ENCODE measurements at places on chromosomes 3 and 15. TPM values are rescaled to one million over a fixed set of nuclear protein-coding genes. Genes with fewer than 3 reads are reported as not detected.

GRCh38 chr3:50876947-50877346 is 202.2 kb downstream of the DOCK3 start:
- DNase-seq, result no peak

DNA sequence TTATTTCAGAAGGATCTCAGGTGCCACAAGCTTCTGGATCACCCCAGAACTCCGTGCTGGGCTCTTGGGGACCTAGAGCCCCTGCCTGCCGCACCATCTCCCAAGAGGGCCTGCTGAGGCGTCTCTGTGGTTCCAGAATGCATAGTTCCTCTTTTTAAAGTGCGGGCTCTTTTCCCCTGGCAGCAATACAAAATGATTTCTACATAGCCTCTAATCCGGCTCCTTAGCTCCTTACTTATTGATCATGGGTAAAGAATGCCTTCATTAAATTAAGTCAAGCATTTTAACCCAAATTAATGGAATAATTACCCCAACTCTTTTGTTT is 121.9 kb downstream of the ATP10A start:
- no peak for DNase-seq

ISY1 gene
- 56.1 TPM for total RNA-seq

ADAMTSL3 gene
- total RNA-seq, result 0.43 TPM

NGLY1 gene
- 88.6 TPM for total RNA-seq

GRCh38 chr3:183122257-183122932 is 23.1 kb upstream of the MCCC1 start:
- peak; percentile 73 for DNase-seq

GRCh38 chr3:117084739-117085270 is 375.2 kb downstream of the TUSC7 start:
- no peak for DNase-seq

C3orf85 gene
- total RNA-seq, result not detected

GRCh38 chr3:180871901-180872300 is 40.6 kb upstream of the FXR1 start:
- no peak for DNase-seq

DNA sequence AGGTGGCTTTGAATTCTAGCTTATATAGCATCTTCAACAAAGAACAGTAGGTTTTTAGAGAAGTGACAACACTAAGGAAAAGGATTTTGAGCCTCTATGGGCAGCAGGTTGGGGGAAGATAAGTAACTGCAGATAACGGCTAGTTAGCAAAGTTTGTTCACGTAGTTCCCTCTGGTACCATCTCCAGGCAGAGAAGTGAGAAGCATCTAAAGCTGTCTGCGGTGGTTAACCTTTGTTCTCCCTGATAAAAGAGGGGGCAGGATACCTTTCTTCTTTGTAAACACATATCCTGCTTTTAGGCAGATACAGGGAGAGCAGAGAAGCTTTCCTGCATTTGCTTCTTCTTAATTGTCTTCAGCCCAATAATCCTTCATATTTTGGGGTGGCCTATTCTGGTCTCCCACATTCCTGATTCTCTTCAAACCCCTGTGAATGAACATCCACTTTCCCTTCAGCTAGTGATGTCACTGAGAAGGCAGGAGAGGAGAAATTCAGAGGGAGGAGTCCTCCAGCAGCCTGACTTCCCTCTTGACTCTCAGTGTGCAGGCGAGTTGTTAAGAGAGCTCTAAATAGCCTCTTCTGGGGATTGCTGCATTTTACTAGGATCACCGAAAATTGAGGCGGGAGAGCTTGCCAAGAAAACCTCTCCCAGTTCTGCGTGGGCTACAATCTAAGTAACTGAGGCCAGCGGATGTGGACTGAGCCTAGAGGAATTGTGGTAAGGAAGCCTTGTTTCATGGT is 393.7 kb upstream of the C2CD4B start:
- no peak for DNase-seq

SPINT1 gene
- total RNA-seq, result 3.1 TPM

- no peak for DNase-seq
Measured at GRCh38 chr3:155356594-155357370, 63.3 kb upstream of the STRIT1 start.

CLDN1 gene
- not detected for total RNA-seq

DNA sequence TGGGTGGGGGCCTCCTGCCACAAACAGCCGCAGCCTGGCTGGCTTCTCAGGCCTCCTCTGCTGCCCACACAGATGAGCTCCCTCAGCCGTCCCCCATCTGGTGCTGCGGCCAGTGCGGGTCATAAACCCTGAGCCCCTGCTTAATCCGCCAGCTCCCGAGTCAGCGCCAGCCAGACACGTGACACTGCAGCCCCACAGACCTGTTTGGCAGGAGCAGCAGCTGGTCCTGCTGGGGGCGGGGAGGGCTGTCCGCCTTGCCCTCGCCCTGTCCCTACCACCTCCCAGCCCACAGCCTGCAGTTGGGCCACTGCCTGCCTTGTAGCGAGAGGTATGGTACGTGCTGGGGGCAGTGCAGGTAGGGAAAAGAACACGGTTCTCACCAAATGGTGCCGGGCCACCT is 86.2 kb downstream of the IQSEC1 start:
- no peak for DNase-seq

GRCh38 chr3:121274411-121274810 is 271.4 kb downstream of the POLQ start:
- no peak for DNase-seq

- DNase-seq, result no peak
Measured at GRCh38 chr3:88926221-88926620, 181.2 kb upstream of the EPHA3 start.

DNA sequence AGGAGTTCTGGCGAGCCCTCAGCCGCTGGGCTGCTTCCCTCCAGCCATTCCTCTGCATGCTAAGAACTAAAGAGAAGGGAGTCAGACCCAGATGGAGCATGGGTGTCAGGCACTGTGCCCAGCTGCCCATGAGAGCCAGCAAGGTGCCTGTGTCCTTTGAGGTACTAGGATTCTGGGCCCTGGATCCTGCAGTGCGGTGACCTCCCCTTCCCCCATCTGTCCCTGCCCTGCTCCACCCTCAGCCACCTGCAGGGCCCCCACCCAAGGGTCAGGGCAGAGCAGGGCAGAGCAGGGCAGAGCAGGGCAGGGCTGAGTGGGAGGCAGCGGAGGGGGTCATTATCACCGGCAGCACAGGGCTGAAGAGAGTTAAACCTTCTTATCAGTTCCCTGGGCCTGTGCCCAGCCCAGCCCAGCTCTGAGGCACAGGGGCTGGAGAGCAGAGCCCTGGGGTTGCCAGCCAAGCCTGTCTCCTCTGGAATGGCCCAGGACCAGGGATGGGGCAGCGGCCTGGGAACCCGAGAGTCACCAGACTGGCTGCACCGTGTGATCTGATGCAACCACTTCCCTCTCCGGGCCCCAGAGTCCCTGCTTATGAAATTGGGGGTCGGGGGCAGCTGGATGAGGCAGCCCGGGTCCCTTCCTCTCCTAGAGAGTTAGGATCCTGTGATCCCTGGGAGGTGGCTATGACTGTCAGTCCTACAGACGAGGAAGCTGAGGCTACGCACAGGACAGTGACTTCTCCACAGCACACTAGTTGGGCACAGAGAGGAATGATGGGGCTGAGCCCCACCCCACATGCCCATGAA is 17.3 kb downstream of the ZDHHC19 start:
- DNase-seq, result no peak

DNA sequence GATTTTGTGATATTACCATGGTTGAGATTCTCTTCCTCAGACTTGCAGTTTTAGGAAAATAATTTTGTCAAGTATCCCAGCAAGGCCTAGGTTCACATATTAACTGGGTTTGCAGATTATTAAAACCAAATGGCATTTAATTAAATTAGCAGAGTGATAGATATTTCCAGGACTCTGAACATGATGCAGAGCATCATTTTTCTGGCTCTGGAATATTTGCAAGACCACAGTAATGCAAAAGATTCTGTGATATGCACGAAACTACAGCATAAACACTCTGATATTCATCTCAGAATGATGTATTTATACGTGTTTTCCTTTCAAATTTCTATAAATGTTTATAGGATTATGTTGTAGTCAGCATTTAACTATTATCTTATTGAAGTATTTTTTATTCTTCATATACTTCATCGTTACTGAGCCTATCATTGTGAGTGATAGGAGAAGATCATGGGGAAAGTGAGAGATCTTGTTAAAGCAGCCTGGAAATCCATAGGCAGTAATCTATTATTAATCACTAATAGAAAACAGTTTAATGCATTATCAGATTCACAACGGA is 1245.6 kb downstream of the OTOL1 start:
- DNase-seq, result no peak

DNA sequence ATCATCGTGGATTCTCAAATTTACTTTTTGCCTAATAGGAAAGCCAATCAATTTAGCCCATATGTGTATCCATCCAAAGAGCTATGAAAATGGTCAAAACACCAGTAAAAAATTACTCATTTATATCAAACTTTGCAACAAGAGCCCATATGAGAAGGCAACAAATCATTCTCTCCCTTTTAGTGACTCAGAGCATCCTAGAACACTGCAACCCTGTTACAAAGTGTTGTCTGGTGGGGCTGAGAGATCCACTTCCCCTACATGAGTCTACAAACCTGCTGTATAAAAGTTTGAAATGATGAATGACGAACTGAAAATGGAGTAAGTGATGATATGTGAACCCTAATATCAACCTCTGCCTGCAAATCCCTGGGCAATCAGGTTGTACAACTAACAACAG is 23.3 kb downstream of the PDZRN3 start:
- DNase-seq, result no peak

GRCh38 chr15:62569460-62570404 is 404.6 kb upstream of the C2CD4B start:
- DNase-seq, result no peak

B3GALNT1 gene
- total RNA-seq, result 2.0 TPM

MDFIC2 gene
- not detected for total RNA-seq

ZNF80 gene
- total RNA-seq, result 2.3 TPM

- no peak for DNase-seq
Measured at GRCh38 chr3:16355828-16356227, 90.8 kb downstream of the OXNAD1 start.

GOLGA6L7 gene
- total RNA-seq, result not detected

DNA sequence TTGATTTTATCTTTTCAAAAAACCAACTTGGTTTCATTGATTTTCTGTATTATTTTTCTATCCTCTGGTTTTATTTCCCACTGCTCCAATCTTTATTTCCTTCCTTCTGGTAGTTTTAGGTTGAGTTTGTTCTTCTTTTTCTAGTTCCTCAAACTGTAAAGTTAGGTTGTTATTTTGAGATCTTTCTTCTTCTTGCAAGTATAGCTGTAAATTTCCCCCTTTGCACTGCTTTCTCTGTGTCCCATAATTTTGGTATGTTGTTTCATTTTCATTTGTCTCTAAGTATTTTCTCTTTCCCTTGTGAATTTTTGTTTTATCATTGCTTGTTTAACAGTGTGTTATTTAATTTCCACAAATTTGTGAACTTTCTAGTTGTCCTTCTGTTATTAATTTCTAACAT is 120.0 kb downstream of the PLD1 start:
- DNase-seq, result no peak

- peak; percentile 7 for DNase-seq
Measured at GRCh38 chr3:126135071-126135405, 45.3 kb downstream of the ALDH1L1 start.

- no peak for DNase-seq
Measured at GRCh38 chr3:128911911-128912310, 32.5 kb downstream of the ACAD9 start.

GRCh38 chr3:142608631-142609030 is 12.4 kb downstream of the PLS1 start:
- no peak for DNase-seq

Data from natural killer cell (primary cell).